Progenitor cell of endocrine pancreas (in vitro differentiated cells): ENCODE measurements at places on chromosomes 2 and 18. TPM values are rescaled to one million over a fixed set of nuclear protein-coding genes. Genes with fewer than 3 reads are reported as not detected.

The HOXD10 gene
- total RNA-seq: not detected in 2 replicates

The GALR1 gene
- 2.9 and 4.0 TPM in 2 replicates for total RNA-seq

The GALNT13 gene
- total RNA-seq: 7.2 and 8.3 TPM in 2 replicates

The SERPINB7 gene
- not detected in 2 replicates for total RNA-seq

The SERPINB5 gene
- 0.22 TPM in 1 of 2 replicates, not detected in the other for total RNA-seq

The CRYBA2 gene
- total RNA-seq: 24.4 and 30.1 TPM in 2 replicates

GRCh38 chr2:168184681-168185513, 62.5 kb downstream of the STK39 start:
- no peak for DNase-seq

GRCh38 chr2:102092535-102092934, 50.0 kb upstream of the IL1R1 start:
- DNase-seq: no peak

DNA sequence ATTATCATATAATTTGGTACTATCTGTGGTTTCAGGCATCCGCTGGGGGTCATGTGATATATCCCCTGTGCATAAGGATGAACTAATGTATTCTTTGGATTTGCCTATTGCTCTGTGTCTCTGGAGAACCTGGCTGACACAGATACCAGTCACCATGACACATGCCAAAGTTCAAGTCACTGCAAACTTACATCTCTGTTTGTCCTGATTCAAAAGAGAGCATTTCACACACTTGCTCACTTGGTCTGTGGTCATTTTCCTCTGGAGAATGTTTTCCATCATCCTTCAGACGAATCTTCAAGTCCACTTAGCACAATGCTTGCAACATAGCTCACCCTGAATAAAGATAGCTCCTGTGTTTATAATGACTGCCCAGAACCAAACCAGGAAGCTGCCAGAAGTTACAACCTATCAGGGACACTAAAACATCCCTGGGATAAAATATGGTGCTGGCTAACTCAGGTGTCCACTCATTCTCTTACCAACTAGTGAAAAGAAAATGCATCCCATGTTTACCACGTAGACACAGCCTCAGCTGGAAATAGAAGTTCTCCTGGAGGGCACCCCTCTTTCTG, 18.1 kb downstream of the SULT1C3 start:
- no peak for DNase-seq

- no peak for DNase-seq
Measured at GRCh38 chr2:218871345-218872302, 9.0 kb upstream of the WNT10A start.

DNA sequence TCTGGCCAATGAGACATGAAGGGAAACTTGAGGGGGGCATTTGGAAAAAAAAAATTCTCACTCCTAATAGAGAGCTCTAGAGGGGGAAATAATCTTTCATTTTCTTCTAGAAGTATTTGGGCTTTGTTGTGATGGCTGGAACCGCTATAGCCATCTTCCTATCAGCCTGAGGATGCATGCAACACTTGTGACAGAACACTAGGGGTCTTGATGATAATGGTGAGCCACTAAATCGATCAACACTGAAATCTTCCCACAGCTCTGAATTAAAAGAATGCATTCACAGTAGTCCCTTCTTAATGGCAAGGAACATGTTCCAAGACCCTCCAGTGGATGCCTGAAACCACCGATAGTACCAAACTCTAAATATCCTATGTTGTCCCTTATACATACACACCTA, 325.3 kb downstream of the LNPK start:
- no peak for DNase-seq

GRCh38 chr2:65092791-65093190, 36.6 kb downstream of the CEP68 start:
- no peak for DNase-seq

DNA sequence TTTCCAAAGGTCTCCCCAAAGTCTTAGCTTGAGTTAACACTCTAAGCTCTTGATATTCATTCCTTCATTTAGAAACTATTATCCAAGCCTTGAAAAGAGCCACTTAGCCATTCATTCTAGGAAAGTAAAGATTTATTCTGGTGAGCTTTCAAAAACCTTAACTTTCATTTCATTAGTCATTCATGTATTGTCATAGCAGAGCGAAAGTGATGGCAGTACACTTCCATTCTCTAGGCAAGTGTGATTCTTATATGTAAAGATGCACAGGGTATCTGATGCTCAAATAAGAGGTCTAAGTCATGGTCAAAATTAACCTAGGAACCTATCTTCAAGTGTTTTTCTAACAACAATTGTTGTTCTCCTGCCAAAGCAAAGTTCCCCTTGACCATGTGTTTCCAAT, 553.0 kb upstream of the FANCL start:
- DNase-seq: no peak

- DNase-seq: no peak
Measured at GRCh38 chr18:23716966-23717365, 27.7 kb downstream of the LAMA3 start.

DNA sequence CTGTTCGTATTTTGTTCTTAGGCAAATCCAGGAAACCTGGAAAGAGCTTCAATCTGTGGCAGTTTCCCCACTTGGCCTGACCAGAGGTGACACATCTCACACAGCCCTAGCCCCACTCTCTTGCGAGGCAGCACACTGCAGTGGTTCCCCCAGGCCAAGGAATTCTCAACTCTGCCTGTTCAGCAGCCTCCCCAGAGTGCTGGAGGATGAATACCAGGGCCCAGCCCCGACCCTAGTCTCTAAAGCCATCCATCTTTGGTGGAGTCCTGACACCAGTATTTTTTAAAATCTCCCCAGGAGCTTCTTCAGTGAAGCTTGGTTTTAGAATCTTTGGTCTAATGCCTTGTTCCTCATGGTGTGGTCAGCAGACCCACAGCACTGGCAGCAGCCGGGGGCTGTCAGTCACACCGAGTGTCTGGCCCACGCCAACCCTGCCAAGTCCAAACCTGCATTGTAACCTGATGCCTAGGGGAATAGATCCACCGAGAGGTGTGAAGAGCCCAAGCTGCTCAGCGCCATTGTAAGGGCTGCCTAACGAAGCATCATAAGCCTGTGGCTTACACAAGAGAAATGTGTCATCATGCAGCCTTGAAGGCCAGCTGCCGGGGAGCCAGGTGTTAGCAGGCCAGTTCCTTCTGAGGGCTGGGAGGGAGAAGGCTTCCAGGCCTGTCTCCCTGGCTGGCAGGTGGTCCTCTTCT, 428.7 kb upstream of the ID2 start:
- no peak for DNase-seq

DNA sequence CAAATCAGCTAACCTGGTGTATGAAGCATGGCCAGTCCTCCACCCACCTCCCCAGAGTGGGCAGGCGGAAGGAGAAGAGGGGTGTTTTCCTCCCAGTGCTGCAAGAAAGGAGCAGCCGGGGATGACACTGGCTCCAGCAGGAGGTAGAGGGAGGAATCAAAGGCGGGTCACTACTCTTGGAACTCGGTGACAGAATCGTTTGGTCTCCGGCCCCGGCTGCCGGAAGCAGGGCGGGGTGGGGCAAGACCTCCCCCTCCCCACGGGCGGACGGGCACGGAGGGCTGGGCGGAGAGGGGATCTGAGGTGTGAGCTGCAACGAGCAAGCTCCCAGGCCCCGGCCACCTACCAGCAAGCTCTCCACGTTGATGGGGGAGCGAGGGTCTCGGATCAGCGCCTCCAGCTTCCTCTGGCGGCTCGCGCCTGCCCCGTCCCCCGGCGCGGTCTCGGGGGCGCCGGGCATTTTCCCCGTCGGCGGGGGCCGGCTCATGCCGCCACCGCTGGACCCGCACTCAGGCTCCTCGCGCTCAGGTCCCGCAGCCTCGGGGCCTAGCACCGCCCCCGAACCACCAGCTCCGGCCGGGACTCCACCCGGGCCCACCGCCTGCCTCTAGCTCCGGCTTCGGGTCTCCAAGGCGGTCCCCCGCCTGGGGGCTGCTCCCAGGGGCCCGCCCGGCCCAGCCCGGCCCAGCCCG, 640 bp downstream of the ROCK2 start:
- DNase-seq: peak; percentile 57

GRCh38 chr18:42296723-42297122, 341.7 kb downstream of the PIK3C3 start:
- no peak for DNase-seq
